Motor neuron (in vitro differentiated cells): ENCODE measurements at places on chromosomes 1 and 21. TPM values are rescaled to one million over a fixed set of nuclear protein-coding genes. Genes with fewer than 3 reads are reported as not detected.

DNA sequence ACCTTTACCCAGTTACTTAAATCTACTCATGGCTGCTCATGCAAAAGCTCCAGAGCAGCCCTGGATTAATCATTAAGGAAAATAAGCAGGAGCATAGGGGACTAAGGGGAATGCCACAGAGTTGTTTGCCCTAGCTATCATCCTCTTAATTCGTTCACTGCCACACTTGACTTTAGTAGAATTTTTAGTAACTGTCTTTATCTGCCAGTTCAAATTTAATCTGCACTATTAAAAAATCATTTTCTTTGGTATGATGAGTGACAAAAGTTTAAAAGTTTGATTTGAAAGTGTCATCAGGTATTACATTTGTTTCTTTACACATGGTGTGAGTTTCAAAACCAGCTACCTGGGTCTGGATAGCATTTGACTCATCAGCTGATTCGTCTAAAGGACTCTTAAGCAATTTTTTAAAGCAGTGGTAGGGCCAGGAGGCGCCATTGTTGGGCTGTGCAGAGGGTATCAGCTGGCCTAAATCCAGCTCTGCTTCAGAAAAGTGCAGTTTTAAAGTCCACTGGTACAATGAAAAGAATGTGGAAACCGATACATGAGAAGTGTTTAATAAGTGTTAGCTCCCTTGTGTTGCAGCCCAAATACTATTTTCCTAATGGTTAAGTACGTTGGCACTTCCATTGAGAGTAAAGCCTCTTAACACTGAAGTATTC is 69.9 kb upstream of the DR1 start:
- ATAC-seq = no peak

The NMNAT2 gene
- total RNA-seq = 0.71 and 0.73 TPM in 2 replicates

GRCh38 chr1:209609041-209609790 is 25.7 kb downstream of the CAMK1G start:
- ATAC-seq = no peak

DNA sequence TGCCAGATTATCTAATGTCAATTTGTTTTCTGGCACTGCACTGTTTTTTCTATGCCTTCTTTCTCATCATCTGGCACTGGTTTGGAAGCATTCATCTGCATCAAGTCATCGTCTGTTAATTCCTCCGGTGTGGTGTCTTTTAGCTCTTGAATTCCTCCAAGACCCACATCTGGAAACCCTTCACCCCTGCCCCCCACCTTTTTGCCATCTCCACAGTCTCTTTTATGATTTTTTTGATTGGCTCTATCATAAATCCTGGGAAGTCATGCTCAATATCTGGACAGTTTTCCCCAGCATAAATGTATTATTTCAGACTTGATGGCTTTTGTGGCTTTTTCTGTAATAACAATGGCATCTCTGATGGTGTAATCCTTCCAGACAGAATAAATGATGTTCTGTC is 10.4 kb upstream of the KCNK1 start:
- ATAC-seq = no peak

DNA sequence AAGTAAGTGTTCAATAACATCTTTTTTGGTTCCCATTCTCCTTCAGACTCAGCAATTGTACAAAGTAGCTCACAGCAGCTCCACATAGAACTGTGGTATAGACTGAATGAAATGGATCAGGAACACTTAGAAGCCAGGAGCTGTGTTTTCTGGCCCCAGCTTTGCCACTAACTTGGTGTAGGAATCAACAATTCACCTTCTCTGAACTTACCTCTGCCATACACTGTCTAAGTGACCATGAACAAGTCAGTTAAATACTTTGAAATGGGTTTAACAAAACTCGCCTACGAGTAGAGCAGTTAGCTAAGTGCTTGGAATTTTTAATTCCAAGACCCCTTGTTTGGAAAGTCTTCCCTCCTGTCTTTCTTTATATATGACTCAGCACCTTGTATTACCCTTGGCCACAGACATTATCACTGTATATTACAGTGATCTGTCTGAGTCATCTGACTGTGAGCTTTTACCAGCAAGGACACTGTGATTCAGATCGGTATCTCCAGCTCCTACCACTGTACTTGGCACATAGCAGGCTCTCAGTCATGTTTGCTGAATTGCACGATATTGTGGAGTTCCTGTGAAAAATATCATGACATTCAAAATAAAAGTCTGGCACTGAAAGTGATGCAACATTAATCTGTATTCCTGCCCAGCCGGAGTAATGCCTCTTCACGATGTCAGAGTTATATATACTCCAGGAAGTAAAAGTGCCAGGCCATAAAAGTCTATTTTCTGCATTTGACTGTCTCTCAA is 101.7 kb upstream of the BEND5 start:
- ATAC-seq = peak; percentile 95

The MYOC gene
- 0.27 TPM in 1 of 2 replicates, not detected in the other for total RNA-seq

DNA sequence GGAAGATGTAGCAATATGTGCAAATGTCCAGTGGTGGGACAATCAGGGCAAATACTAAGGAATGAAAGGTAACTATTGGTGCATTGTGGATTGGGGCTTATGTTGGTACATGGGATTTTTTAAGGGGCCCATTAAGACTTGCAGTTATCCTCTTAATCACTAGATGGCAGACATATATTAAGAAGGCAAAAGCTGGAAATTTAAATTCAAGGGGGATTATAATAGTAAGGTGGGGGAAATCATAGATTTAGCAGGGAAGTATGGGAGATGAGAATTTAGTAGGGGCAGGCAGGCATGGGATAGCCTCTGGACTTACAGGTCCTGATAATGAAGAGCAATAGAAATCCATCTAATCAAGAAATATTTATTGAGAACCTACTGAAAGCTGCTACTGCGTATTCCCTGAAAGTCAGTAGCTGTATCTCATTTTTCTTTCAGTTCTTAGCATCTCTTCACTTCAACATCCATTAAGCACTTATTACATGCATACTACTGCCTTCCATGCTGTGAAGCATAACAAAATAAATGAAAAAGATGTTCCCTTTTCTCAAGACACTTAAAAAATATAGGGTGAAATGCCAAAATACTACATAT is 251.8 kb downstream of the CRB1 start:
- ATAC-seq = no peak

The APP gene
- 1,018 and 1,066 TPM in 2 replicates for total RNA-seq

The ETNK2 gene
- 43.5 and 45.6 TPM in 2 replicates for total RNA-seq

The AGO3 gene
- 10.5 and 12.0 TPM in 2 replicates for total RNA-seq
